ENCODE measurements at places on chromosomes 16 and 17.

- peak; percentile 32 for DNase-seq
Observed at GRCh38 chr17:74759243-74759801, 10.9 kb downstream of the NHERF1 start.

DNA sequence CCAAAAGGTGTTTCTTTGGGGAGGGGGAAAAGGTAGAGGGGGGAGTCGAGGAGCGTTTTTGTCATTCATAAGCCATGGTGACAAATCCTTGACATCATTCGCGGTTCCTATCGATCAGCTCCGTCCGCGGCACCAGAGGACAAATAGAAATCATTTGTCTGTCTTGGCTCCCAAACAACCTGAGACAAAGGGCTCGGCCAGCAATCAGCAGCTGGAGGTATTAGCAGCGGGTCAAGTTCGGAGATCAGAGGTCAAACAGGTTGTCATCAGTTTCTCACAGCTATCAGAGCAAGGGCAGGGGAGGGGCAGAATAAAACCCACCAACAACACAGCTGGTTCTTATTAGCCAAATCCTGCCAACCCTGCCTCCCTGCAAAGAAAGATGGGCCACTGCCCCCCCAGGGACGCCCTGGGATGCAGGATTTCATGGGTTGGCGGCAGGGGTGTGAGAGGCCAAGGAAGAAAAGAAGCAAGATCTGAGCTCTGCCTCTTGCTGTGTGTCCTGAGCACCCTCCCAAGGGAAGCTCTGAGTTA is 145.3 kb upstream of the LHX1 start:
- DNase-seq, result no peak

GRCh38 chr16:50318796-50319578 is 49.8 kb downstream of the BRD7 start:
- no peak for DNase-seq

GRCh38 chr17:80980397-80981061 is 11.1 kb upstream of the CHMP6 start:
- DNase-seq, result no peak

- no peak for DNase-seq
Observed at GRCh38 chr16:85168732-85169256, 56.5 kb upstream of the CIBAR2 start.

- DNase-seq, result no peak
Observed at GRCh38 chr16:85785927-85786326, 13.4 kb downstream of the EMC8 start.

- no peak for DNase-seq
Observed at GRCh38 chr16:82638095-82638798, 11.5 kb downstream of the CDH13 start.

DNA sequence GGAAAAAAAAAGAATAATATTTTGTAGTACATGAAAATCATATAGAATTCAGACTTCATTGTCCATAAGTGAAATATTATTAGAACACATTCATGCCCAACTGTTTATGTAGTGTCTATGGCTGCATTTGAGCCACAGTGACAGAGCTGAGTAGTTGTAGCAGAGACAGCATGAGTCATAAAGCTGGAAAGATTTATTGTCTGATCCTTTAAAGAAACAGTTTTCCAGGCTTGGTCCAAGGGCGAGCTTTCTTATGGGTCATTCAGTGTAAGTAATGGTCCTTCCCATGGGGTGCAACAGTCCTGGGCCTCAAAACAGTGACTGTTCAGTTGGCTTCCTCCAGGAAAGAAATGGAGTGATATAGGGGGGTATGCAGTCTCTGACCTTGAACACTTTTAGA is 260.2 kb downstream of the HS3ST4 start:
- DNase-seq, result no peak
